ENCODE measurements at places on chromosomes 7 and 10.

GRCh38 chr7:108454674-108455550, 1.3 kb downstream of the NRCAM start:
- peak; percentile 84 for DNase-seq

DNA sequence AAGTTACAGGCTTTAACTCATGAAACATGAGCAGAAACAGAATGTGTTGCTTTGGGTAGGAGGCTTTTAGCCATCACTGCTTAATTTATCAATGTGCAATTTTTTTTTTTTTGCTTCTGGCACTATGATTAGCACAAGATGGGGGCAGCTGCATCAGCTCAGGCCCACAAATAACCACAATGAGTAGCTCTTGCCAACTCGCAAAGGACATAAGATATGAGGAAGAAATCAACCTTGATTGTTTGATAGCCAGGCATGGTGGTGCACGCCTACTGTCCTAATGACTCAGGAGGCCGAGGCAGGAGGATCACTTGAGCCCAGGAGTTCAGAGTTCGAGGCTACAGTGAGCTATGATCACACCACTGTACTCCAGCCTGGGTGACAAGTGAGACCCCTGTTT, 12.3 kb downstream of the NOD1 start:
- DNase-seq, result no peak

DNA sequence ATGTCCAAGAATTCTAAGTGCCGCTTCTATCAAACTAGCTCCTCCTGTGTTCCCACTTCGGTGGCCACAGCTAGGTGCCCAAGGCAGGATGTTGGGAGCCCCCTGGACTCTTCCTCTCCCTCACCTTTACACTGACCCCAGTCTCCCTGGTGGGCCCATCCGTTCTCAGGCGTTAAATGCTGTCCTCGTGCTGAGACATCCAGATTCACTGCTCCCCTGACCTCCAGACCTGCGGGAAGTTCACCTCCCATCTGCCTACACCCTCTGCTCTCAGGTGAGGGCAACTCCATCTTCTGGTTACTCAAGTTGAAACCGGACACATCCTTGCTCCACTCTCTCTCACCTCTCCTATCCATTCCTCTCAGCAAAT, 114.3 kb downstream of the ARHGAP22 start:
- DNase-seq, result no peak

- no peak for DNase-seq
Measured at GRCh38 chr10:132551093-132551807, 13.7 kb downstream of the INPP5A start.

DNA sequence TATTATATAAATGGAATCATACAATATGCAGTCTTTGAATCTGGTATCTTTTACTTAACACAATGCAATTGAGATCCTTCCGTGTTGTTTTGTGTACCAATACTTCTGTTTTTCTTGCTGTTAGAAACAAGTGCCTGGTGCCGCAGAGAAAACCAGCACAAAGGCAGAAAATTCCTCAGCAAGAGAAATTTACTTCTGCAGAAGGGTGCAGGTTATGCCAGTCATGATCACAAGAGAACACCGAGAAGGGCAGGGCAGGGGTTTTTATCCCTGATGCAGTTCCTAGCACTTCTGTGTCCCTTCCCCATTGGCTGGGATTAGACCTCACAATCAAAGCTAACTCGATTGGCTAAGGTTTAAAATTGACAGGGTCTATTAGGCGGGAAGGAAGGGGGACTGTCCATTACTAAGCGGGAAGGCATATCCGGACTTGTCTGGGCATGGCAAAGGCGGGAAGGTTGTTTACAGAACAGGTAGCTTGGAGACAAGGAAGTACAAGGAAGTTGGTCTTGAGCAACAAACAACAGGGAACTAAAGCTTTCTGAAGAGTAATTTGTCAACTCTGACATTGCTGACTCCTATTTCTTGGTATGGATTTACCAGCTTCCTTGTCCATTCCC, 2.4 kb upstream of the ZNF33B start:
- no peak for DNase-seq

GRCh38 chr10:123154711-123155505, 706 bp downstream of the BUB3 start:
- no peak for DNase-seq

Data from NCI-H1694 (cell line).